ENCODE measurements at places on chromosomes 5 and 9.

DNA sequence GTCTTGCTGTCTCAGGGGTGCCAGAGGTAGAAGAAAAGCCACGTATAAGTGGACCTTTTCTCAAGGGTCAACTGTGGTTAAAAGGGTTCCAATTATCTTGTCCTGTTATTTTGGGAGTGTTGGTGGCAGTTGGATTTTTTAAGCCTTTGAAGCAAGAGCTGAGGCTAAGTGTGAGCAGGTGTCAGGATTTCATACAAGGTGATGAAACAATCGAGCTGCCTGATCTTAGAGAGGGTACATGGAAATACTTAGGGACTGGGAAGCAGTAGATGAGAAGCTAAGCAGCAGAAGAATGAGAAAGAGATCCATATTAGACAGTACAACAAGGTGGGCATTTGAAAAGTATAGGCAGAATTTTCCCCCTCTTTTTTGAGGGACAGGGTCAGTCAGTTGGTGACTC, 23.6 kb downstream of the FOCAD start:
- no peak for DNase-seq

- no peak for DNase-seq
Observed at GRCh38 chr5:175214152-175214551, 229.8 kb downstream of the DRD1 start.

- DNase-seq, result no peak
Observed at GRCh38 chr5:9447691-9448090, 98.2 kb downstream of the SEMA5A start.

- no peak for DNase-seq
Observed at GRCh38 chr9:35948901-35949318, 9.0 kb downstream of the OR2S2 start.

DNA sequence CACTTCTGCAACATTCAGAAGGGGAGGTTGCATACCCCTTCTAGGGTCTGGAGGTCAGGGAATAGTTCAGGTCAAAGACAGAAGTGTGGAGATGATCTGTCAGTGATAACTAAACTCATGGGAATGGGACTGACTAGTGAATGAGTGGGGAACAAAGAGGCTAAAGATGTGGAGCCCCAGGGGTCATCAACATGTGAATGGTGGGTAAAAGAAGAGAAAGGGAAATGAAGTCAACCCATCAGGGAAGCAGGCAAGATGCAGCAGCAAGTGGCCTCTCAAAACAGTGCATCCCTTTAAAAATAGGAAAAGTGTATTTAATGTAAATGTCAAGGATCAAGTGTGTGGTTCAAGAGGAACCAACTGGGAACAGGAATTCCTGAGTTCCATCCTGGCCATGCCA, 69.9 kb downstream of the PLPPR1 start:
- no peak for DNase-seq
